CD4-positive, alpha-beta T cell treated with Interleukin-12 subunit alpha and Interleukin-12 subunit beta, for 1 hour (primary cell): ENCODE measurements at places on chromosomes 11 and 22.

GRCh38 chr11:132579136-132579535, 953.2 kb downstream of the OPCML start:
- no peak for DNase-seq

- DNase-seq, result no peak
Measured at GRCh38 chr11:110874437-110875030, 162.3 kb upstream of the ARHGAP20 start.

GRCh38 chr11:5291207-5291838, 10.4 kb downstream of the OR51B4 start:
- DNase-seq, result no peak

DNA sequence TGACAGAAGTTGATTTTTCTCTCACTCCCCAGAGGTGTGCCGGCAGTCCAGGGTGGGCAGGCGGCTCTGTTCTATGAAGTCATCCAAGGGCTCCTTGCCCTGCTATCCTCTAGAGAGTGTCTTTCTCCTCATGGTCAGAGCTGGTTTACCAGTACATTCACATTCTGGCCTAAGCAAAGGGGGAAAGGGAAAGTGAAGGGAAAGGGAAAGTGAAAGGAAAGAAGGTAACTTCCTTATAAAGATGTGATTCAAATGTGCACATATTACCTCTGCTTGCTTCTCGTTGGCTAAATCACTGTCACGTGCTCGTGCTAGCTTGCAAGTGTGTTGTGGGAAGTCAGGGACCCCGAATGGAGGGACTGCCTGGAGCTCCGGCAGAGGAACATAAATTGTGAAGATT, 2.9 kb upstream of the HTATIP2 start:
- DNase-seq, result peak; percentile 69

GRCh38 chr11:23755076-23755475, 741.8 kb upstream of the LUZP2 start:
- no peak for DNase-seq

GRCh38 chr11:113928311-113928710, 23.7 kb downstream of the HTR3B start:
- DNase-seq, result no peak

DNA sequence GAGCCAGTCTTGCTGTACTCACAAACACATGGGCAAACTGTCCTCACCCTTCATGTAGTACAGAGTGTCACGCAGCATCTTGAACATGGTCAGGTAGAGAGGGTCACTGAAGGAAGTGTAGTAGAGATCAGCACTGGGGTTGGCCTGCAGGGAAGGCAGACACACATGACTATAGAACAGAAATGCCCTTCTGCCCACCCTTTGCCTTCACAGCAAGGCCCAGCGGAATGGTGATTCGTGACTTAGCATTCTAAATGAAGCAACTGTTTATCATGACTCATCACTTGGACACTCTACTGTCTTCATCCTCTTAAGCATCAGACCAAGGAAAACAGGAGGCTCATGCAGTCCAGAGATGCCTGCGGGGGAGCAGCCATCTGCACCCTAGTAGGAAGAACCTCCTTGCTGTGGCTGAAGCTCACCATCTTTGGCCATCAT, 33.4 kb downstream of the SERPIND1 start:
- no peak for DNase-seq
